ENCODE measurements at places on chromosomes 6 and 20. TPM values are rescaled to one million over a fixed set of nuclear protein-coding genes. Genes with fewer than 3 reads are reported as not detected.

The TSBP1 gene
- not detected for total RNA-seq

The YWHAB gene
- 127 TPM for total RNA-seq

The PPIL6 gene
- 0.27 TPM for total RNA-seq

The DUSP15 gene
- total RNA-seq = 19.8 TPM

DNA sequence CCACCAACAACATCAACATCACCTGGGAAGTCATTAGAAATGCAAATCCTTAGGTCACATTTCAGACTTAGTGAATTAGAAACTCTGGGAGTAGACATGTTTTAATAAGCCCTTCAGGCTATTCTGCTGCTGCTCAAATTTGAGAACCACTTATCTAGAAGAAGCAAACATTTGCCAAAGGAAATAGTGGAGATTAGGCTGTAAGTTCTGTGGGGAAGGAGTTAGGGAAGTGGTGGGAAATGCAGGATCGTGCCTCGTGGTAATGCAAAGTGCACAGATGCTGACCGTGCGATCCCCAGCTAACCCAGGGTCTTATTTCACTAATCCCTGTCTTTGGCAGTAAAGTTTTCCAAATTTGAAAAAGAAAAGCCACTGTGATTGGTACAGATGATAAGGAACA is 328.5 kb downstream of the EPM2A start:
- no peak for DNase-seq

GRCh38 chr6:3799719-3800118 is 48.2 kb upstream of the PXDC1 start:
- DNase-seq = no peak

DNA sequence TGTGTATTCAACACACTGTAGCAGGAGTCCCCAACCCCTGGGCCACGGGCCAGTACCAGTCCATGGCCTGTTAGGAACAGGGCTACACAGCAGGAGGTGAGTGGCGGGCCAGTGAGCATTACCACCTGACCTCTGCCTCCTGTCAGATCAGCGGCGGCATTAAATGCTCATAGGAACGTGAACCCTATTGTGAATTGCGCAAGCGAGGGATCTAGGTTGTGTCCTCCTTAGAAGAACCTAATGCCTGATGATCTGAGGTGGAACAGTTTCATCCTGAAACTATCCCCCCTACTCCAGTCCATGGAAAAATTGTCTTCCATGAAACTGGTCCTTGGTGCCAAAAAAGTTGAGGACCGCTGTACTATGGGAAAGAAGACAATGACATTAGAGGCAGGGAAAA is 386.9 kb downstream of the PREX1 start:
- DNase-seq = no peak
